ENCODE measurements at places on chromosomes 1 and 21.

DNA sequence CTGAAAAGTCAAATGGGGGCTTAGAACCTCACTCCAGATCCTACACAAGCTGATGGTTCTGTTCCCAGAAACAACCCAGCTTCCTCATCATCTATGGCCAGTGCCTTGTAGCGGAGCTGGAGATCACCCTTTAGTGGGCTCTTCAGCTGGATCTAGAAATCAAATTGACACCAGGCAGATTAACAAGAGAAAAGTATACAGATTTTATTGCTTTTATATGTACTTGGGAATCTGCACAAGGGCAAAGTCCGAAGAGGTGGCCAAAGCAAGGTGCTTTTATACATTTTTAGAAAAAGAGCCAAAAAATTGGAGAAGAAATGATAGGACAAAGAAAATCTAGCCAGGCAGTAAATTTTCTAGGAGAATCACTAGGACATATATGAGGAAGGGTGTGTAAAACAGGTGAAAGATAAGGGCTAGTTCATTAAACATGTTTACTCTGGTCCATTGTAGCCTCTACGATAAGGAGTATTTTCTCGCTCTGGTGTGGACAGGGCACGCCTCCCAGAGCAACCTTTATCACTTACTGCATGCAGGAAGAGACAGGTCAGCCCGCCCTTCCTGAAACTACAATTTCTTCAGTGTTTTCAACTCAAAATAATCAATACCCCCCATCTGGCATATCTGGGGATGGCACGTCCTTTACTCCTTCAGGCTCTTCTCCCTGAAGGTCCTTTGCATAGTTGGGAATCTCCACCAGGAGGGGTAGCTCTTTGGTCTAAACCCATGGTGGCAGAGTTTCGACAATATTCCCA lies 14.0 kb upstream of the LGALS8 start:
- no peak for DNase-seq

- DNase-seq: no peak
Measured at GRCh38 chr1:41495210-41495948, 10.9 kb upstream of the EDN2 start.

DNA sequence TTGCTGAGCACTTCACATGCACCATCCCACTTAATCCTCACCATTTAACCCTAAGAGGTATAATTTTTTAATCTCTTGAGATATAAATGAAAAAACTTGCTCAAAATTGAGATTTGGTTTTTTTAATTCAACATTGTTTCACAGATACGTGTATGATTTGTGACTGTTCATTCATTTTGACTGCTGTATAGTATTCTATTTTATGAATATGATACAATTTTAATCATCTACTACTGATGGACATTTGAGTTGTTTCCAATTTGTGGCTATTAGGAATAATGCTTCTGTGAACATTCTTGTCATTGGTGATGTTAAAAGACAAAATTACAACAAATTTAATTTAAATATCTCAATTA lies 617 bp upstream of the ZMYM6 start:
- no peak for DNase-seq

GRCh38 chr21:34590520-34590919 lies 24.4 kb downstream of the RCAN1 start:
- no peak for DNase-seq

DNA sequence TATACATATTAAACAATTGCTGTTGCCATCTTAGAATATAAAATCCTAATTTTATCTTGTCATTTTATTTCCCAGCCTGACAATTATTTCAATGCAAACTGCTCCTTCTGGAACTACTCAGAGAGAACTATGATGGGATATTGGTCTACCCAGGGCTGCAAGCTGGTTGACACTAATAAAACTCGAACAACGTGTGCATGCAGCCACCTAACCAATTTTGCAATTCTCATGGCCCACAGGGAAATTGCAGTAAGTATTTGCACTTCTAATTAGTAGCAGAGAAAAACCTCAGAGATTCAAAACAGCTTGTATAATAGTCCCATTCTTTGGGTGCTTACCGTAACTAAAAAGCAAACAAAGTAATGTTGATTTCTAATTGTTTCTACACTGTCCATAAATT lies 167.2 kb downstream of the ADGRL2 start:
- DNase-seq: no peak

GRCh38 chr1:240285540-240285939 lies 193.9 kb downstream of the FMN2 start:
- no peak for DNase-seq

GRCh38 chr1:218217040-218217439 lies 68.1 kb upstream of the RRP15 start:
- no peak for DNase-seq

DNA sequence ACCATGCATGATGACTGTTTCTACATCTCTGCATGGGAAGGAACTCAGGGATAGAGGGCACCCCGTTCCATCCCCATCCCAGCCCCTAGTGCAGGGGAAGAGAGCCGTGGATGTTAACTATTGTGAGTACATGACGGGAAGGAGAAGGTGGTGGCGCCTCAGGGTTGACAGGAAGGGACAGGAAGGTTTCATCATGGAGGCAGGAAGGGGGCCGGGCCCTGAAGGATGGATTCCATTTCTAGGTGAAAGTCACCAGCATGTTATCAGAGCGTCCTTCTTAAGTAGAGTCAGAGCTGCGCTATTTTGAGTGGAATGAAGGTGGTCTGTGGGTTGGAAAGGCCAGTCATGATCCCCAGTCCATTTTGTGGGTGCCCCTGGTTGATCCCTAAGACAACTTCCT lies 25.1 kb upstream of the ZNF648 start:
- DNase-seq: no peak

GRCh38 chr1:8938232-8938999 lies 7.3 kb upstream of the CA6 start:
- no peak for DNase-seq

- DNase-seq: no peak
Measured at GRCh38 chr21:40381111-40381510, 465.8 kb downstream of the DSCAM start.

DNA sequence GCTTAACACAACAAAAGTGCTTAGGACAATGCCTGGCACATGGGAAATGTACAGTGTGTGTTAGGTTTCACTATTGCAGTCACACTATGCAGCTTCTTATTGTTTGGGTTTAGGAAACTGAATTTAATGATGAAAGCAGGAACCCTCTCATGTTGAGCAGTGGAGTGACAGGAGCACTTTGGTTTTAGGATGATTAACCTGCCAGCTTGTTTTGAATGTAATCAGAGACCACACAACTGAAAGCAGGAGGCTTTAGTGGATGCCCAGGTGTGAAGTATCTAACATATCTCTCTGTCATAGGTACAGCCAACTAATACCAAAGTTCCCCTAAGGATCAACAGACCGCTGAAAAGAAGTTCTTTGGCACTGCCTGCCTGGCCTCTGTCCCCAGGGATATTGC lies 406.9 kb upstream of the USP24 start:
- DNase-seq: no peak

DNA sequence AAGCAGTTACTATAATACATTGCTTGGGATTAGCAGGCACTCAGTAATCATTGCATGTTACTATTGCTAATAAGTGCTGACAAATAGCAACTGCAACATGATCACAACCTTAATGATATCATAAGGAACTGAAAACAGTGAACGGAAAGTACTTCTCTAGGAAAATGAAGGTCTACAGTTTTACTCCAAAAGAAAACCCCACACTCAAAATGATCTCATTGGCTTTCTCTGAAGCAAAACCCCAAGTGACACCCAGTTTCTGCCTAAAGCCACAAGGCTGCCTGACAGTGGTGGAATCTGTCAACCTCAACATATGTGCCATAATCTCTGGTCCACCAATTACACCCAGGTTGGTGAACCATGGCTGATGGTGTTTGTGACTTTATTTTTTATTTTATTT lies 137.6 kb downstream of the PTGER3 start:
- no peak for DNase-seq

DNA sequence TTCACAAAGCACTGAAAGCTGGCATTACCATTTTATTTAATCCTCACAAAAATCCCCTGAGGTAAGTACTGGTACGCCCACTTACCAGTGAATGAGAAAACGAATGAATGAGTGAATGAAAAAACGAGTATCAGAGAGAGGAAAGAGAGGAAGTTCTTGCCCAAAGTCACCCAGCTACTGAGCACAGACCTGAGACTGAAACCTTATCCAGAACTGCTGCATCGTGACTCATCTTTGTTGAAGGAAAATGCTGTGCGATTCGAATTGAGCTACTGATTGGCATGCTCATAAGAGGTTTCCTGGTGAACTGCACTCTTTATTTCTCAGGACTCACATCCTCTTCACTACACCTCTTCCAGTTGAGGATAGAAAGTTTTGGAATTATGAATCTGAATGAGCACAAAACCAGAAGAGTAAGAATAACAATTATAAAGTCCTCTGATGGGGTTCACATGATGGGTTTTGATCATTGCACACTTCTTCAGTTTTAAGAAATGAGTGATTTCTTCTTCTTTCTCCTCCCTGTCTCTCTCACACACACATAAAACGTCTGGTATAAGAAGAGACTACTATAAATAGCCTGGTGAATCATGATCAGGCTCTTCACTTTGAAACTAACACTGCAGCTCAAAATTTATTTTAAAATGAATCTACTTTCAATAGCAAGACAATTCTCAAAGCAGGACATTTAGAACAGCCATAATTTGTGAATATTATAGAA lies 32.1 kb downstream of the IL12RB2 start:
- DNase-seq: no peak

DNA sequence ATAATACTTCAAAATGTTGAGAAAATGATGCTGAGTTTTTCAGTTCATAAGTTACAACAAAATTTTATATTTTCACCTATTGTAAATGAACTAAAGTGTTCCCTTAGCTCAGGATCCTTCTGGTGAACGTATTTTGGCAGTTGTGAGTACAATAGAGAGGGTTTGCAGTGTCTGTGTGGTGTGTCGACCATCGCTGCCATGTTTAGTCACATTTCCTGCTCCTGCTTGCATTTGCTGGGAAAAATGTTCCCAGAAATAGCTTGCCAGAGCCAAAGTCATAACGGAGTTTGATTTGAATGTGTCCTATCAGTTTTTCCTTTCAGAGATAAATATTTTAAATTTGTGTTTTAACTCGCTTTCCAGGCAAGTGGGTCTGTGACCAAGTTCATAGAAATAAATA lies 117.1 kb upstream of the COL6A1 start:
- no peak for DNase-seq

GRCh38 chr21:26461500-26461899 lies 111.6 kb downstream of the CYYR1 start:
- no peak for DNase-seq

DNA sequence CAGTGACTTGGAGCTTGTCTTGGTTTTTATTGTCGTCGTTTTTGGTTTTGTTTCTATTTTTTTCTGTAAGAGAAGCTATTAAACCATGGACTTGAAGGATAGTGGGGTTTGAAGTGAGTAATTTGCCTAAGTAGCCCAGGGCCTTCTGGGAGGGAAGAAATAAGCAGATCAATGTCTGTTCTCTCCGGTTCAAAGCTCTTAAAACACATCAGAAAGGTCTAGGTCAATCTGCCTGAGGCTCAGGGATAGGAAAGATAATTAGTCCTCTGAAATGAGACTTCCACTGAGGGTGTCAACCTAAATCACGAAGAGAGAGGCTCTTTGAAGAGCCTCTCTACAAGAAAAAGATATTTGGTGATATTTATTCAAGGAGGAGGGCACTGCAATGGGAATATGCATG lies 178.0 kb downstream of the MATN1 start:
- DNase-seq: no peak

Data from activated gamma-delta T cell treated with Interleukin-2 at 50 U/mL for 16 hours (primary cell).